Activated naive CD8-positive, alpha-beta T cell treated with anti-CD3 and anti-CD28 coated beads for 36 hours (primary cell): ENCODE measurements at places on chromosomes 4 and X.
A peak's percentile ranks its signal among the peaks of the same experiment; 100 is the strongest.

DNA sequence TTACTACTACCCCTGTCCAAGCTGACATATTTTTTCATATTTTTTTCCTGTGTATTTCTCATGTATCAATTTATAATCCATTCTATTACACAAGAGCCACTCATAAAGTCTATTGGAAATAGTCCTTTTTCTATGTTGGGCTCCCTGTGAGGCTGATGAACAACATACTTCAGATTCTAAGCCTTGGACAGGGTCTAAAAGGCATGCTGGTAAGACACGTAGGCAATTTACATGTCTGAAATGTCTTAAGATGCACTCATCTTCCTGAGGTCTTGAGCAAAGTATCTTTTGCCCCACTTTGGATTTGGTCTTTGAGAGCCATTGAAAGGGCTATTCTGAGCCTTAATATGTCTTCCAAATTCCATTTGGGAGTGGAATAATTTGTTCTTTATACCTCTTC, 31.8 kb downstream of the OCIAD1 start:
- no peak for DNase-seq

DNA sequence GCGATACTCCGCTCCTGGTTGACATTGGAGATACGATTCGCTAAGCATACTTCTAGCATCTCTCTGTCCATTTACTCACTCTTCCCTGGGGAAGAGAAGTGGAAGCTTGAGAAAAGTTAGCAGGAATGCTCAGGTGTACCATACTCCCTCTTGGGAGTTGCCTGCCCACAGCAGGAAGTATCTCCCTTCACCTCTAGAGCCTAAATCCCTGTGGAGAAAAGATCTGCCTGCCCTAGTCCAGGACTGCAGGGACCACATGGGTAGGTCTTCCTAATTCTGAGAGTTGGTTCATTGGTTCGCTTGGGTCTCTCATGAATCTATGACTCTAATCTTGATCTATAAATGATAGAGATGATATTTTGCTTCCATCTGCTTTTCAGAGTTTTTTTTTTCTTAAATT, 26.3 kb upstream of the MAPK10 start:
- no peak for DNase-seq

GRCh38 chr4:118732591-118733330, 47.6 kb downstream of the METTL14 start:
- no peak for DNase-seq

- no peak for DNase-seq
These were observed 1.7 kb upstream of the BMP2K start for GRCh38 chr4:78774417-78774816.

GRCh38 chr4:140061194-140061593, 92.8 kb downstream of the MAML3 start:
- DNase-seq, result no peak

DNA sequence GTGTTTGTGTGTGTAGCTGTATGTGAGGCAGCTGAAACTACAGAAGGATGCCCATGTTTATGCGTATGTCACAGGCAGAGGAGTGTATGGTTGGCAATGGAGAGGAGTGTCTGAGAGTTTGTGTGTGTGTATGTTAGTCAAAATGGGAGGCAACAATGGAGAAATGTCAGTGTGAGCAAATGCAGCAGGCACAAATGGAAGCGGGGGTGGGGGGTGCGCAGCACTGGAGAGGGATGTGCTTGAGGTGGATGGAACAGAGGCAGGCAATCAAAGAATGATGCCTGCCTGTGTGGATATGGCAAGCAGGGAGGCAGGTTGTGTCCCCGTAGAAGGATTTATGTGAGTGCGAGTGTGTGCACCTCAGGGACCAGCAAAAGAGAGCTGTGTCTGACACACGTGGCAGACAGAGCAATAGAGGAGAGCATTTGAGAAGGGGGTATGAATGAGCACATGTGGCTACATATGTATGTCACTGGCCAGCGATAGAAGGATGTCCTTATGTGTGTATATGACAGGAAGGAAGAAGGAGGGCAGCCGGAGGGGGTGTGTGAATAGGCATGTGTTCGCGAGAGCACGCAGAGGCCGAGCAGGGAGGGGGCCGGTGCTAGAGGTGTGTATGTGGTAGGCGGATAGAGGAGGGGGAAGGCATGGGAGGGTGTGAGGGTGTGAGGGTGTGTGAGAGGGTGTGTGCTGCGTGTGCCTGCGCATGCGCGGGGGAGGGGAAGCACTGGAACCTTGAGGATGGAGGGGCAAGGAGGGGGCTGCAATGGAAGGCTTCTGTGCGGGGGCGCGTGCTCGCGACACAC, 1.1 kb downstream of the PJA1 start:
- DNase-seq, result peak; percentile 60

DNA sequence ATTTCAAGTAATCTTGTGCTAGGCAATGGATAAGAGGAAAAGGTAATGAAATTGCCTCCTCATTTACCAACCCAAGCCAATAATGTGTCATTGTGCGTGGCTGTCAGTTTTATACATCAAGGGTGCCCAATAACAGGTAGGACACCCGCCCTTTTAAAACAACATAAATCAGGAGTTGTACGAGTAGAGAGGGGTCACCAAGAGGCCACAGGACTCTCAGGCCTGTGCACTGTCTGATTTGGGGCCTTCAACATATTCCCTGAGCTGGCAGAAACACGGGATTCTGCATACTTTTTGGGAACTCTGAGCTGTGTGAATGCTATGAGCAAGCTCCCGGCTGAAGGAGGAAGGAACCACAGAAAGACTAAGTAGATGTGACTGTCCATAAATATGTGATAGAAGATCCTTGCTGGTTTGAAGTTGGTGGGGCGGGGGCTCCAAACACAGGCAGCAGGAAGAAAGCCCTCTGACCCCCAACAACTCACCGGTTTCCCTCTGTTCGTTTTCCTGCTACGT, 82.7 kb upstream of the MAML3 start:
- no peak for DNase-seq

DNA sequence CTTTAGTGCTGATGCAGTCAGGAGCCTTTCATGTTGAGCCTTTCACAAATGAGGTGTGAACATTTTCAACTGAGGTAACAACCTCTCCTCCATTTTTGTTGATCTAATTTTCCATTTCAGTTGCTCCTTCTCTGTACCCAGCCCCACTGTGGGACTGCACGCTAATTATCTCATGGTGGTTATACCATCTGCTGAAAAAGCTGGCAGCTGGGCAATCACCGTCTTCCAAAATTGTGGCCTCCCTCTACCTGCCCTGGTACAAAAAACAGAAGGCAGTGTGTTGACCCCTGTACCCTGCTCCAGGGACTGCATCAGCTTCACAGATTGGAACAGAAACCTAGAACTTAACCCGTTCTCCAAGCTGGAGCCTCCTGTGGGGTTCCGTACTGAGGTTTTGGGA, 72.4 kb upstream of the LONRF3 start:
- DNase-seq, result no peak

DNA sequence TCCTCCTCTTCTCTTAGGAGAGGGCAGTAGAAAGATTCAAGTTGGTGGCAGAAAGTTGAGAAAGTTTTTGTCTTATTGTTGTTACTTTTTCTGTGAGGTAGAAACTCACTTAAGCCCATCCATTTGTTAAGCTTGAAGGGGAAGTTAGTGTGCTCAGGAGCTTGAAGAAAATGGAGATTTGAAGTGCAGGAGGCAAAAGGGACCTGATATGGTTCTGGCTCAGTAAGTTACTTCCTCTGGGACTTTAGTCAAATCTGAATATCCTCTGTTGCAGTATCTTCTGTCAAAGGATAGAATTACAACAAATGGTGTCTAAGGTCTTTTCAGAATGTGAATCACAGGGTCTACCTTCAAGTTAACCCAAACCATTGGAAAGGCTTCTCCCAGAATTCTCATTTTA, 46.2 kb downstream of the CXCL13 start:
- DNase-seq, result no peak

GRCh38 chrX:120242813-120243212, 7.8 kb upstream of the ZBTB33 start:
- DNase-seq, result no peak

- no peak for DNase-seq
These were observed 375.9 kb upstream of the NDST4 start for GRCh38 chr4:115489279-115489678.

GRCh38 chr4:155319516-155319915, 57.2 kb downstream of the MAP9 start:
- no peak for DNase-seq

GRCh38 chr4:137638934-137639333, 106.6 kb upstream of the PCDH18 start:
- no peak for DNase-seq

- DNase-seq, result no peak
These were observed 145.0 kb downstream of the SOWAHB start for GRCh38 chr4:76752861-76753501.

GRCh38 chr4:59987289-59987688, 1212.8 kb upstream of the ADGRL3 start:
- DNase-seq, result no peak

DNA sequence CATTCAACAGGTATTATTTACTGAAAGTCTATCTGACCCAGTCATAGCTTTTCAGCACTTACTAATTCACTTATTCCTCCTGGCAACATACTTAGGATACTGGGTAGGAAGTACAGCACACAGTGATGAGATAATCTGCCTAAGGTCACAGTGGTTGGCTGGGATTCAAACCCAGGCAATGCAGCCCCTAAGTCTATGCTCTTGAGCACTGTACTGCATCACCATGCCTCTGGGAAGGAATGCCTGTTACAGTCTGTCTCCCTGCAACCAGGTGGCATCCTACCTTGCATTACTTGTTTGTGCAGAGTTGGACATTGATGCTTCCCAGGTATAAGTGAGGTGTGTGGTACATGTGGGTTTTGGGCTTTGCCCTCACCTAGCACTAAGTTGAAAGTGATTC, 21.5 kb upstream of the LRAT start:
- DNase-seq, result no peak

DNA sequence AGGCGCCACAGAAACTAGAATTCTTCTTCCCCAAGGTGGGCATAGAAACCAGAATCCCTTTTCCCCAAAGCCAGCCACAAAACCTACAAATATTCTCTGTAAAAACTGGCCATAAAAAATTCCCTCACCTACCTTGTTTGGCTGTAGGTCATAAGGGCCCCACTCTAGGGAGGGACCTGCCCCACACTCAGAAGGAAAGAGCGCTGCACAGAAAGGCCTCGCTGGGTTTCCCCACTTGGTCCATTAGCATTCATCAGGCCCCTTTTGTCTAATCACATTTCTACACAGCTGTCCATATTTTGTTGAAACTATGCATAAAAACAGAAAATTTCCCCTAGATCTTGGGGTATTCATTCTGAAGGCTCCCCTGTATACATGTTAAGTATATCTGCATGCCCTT, 54.1 kb downstream of the PHKA2 start:
- no peak for DNase-seq

DNA sequence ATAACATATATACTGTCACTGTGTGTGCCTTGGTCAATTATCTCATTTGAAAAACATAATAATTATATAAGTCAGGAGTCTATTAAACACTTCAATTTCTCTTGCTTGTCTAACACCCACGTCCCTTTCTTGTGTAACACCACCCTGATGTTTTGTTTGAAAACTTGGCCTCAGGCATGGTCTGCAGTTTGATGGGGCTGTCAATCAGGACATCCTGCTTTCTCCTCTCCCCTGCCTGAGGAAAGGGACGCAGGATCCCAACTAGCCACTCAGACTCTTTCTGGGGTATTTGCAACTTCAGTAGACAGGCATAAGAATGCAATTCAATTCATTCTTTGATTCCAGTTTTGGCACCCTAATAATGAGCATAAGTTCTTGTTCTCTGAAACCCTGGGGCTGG, 48.8 kb downstream of the DKK2 start:
- DNase-seq, result no peak

DNA sequence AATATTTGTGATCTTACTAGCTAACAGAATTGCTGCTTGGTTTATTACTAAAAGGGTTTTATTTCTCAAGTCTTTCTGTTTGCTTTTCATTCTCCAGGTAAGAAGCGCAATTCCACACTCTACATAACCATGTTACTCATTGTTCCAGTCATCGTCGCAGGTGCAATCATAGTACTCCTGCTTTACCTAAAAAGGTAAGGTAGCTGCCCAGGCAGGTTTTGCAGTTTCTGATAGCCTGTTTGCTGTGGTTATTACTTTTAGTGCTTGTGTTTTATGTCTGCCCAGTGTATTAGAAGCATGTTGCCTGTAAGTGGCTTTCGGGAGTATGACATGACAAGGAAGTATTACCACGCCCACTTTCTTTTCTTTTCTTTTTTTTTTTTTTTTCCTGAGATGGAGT, 46.4 kb downstream of the IL13RA1 start:
- no peak for DNase-seq

GRCh38 chrX:73076838-73077237, 2.5 kb downstream of the PABPC1L2A start:
- no peak for DNase-seq

DNA sequence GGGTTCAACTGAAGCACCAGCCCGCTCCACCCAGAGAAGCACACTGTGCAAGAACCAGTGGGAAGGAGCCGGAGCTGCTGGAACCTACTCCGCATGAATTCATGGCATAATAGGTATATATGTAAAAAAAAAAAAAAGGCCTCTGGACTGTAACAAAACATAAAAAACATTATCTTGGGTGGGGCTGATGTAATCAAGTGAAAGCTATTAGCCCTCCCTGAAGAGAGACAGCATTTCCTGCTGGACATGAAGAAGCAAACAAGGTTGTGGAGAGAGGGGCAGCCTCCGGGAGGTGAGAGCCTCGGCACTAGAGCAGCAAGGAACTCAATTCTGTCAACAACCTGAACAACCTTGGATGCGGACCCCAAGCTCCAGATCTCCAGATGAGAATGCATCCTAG, 50.7 kb downstream of the PLAC1 start:
- DNase-seq, result no peak

DNA sequence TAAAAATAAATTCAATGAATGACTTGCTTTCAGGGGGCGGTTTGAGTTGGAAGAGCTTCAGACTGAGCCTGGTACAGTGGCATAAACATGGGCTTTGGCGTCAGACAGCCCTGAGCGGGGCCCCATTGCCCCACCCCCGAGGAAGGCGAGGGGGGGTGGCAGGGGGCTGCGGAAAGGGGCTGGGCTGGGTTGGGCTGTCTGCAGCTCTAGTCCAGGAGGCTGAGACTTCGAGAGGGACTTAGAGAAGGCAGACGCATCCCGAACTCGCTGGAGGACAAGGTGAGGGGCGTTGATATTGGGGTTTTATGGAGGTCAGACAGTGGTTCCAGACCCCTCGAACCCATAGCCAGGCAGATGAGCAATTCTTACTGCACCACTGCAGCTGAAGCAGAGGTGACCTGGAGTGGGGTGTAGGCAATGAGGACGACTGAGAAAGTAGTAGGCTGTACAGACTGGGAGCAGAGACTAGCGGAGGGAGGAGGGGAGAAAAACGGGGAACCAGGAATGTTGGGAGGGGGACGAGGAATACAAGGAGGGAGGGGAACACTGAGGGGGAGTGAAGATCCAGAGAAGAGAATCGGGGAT, at the start of gene MAGED2:
Gene MAGED2, plus strand, starts transcription at position 222 of the 585 bp plus-strand sequence. CDS start 1,587 bp downstream, outside the sequence.
- peak; percentile 21 for DNase-seq

DNA sequence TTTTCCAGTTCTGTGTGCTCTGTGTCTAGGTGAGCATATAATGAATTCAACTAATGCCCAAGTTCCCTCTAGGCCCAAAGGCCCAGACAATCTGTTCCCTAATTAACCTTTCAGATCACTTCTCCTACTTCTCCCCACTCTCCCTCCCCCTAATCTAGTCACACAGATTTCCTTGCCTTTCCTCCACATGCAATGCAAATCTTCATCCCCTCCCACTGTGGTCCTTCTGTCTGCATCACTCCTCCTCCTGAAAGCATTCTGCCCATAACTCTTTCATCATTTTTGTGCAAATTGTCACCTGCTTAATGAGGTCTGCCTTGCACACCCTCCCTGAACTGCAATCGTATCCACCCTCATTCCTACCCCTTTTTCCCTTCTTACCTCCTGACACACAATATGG, 346.6 kb downstream of the FBXO8 start:
- DNase-seq, result no peak
